ENCODE measurements at places on chromosomes 13 and 19. TPM values are rescaled to one million over a fixed set of nuclear protein-coding genes. Genes with fewer than 3 reads are reported as not detected.

The PTOV1 gene
- 87.4 TPM for total RNA-seq

The PSG1 gene
- total RNA-seq, result not detected

The SPRED3 gene
- total RNA-seq, result 0.69 TPM

The STK11 gene
- total RNA-seq, result 58.0 TPM

The CA11 gene
- total RNA-seq, result 13.0 TPM

The NXNL1 gene
- not detected for total RNA-seq

The ZNF229 gene
- total RNA-seq, result 1.0 TPM

The EFNB2 gene
- total RNA-seq, result 0.20 TPM

The SYT3 gene
- not detected for total RNA-seq

The SHISA7 gene
- not detected for total RNA-seq

The OR10H1 gene
- total RNA-seq, result not detected

The ZNF578 gene
- total RNA-seq, result 0.72 TPM

The MYH14 gene
- total RNA-seq, result not detected

The ZNF302 gene
- total RNA-seq, result 15.9 TPM

DNA sequence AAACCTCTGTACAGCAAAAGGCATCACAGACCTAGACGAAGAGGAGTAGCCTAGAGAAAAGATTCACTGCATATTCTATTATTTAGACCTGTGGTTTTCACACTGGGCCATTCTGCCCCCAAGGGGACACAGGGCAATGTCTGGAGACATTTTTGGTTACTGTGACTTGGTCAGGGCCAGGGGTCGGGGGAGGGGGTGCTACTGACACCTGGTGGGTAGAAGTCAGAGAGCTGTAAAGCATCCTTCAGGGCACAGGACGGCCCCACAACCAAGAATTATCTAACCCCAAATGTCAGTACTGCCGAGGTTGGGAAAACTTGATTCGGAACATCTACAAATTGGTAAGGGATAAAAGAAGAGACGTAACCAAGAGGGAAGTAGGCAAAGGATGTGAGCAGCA lies 11.3 kb downstream of the ELAVL1 start:
- no peak for DNase-seq

DNA sequence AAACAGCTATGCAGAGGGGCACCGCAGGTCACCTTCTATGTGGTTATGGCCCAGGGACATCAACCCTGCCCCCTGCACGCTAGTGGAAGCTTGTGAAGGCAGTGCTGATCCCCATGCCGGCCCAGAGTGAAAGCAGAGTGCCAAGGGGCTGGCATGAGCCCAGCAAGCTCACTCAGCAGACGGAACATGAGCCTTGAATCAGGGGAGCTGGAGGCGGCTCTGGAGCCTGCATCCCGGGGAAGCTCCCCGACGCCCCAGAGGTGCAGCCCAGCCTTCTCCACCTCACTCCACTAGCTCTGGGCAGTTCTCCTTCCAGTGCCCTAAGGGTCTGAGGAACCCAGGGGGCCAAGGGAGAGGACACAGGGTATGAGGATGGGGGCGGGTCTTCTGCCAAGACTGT lies 19.0 kb upstream of the ISYNA1 start:
- DNase-seq, result no peak

- peak; percentile 7 for DNase-seq
Observed at GRCh38 chr19:28213470-28214082, 999.4 kb downstream of the UQCRFS1 start.

- DNase-seq, result no peak
Observed at GRCh38 chr13:99505814-99506269, 4.6 kb downstream of the TM9SF2 start.

GRCh38 chr19:3102239-3103140 lies 8.3 kb downstream of the GNA11 start:
- DNase-seq, result no peak

GRCh38 chr13:106234636-106235035 lies 300.8 kb downstream of the EFNB2 start:
- DNase-seq, result no peak

DNA sequence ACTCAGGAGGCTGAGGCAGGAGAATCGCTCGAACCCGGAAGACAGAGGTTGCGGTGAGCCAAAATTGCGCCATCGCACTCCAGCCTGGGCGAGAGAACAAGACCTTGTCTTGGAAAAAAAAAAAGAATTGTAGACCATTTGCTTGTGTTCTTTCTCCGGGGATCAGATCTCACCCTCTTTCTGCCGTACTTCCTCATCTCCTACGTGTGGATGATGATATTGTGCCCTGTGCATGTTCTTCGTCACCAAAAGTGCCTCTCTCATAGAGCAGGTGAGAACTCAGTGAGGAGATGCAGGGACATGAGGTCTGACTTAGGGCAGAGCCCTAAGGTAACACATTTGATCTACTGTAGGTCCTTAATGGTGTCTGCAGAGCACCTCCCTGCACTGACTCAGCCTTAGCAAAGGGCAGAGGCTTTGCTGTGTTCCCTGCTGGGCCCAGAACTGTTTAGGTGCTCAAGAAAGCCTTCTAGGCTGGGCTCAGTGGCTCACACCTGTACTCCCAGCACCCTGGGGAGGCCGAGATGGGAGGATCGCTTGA lies 1.3 kb downstream of the APOC2 start:
- DNase-seq, result no peak

GRCh38 chr13:79973533-79973963 lies 367.4 kb downstream of the SPRY2 start:
- DNase-seq, result no peak

DNA sequence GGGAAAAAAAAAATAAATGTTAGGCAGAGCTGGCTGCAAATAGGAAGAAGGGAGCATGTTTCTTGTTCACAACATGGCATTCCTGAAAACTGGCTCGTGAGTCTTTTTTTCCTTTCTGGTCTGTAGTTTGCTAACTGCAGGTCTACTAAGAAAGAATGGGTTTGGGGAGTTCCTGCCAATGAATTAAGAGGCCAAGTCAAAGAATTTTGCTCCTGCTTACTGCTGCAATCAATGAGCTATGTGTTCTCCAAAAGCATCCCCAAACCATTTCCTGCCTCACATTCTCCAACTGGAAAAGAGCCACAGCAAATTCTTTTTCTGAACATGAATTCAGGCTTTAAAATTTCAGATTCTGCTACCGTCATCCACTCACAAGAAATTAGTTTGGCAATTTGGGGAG lies 88.6 kb downstream of the DCT start:
- no peak for DNase-seq

DNA sequence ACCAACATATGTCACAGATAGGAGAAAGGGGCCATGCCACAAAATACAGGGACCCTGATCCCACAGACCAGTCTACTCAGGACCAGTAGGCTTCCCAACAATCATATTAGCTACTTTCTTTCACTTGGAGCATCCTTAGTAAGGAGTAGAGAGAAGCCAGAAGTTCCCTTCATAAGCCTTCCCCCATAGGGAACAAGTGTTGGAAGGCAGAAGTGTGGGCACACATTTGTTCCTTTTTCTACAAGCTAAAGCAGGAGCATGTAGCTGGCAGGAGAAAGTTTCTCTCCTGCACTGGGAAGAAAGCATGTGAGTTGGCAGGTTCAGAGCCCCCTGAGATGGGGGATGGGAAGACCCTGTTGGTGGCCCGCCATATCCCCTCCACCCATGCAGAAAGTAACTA lies 165.4 kb downstream of the KCTD12 start:
- DNase-seq, result no peak

- DNase-seq, result peak; percentile 91
Observed at GRCh38 chr19:48511800-48512503, at the start of gene LMTK3. Gene LMTK3, minus strand, starts transcription at chr19:48511835. Its CDS starts 259 bp downstream, at chr19:48511576.

- DNase-seq, result no peak
Observed at GRCh38 chr19:16894080-16894479, 5.3 kb downstream of the F2RL3 start.

DNA sequence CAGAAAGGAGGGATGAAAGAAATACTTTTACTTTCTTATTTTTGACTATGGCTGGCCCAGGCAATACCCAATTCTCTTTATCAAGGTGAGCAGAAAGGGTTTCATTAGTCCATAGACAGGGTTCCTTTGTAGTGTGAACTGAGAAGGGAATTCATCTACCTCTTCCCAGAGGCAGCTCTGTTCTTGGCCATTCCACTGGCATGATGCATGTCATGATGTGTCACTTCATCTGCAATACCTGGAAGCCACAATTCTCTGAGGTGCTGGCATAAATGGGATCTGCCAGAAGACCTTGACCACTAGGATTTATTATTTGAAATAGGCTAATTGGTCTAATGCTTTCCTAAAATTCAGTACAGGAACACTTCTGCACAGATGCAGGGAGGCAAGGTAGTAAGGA lies 542.8 kb downstream of the RFC3 start:
- DNase-seq, result no peak

- no peak for DNase-seq
Observed at GRCh38 chr13:30690282-30691188, 44.8 kb upstream of the ALOX5AP start.

GRCh38 chr19:50794074-50794875 lies 4.1 kb downstream of the ACP4 start:
- peak; percentile 62 for DNase-seq

- DNase-seq, result no peak
Observed at GRCh38 chr13:98848746-98849145, 96.3 kb upstream of the SLC15A1 start.

DNA sequence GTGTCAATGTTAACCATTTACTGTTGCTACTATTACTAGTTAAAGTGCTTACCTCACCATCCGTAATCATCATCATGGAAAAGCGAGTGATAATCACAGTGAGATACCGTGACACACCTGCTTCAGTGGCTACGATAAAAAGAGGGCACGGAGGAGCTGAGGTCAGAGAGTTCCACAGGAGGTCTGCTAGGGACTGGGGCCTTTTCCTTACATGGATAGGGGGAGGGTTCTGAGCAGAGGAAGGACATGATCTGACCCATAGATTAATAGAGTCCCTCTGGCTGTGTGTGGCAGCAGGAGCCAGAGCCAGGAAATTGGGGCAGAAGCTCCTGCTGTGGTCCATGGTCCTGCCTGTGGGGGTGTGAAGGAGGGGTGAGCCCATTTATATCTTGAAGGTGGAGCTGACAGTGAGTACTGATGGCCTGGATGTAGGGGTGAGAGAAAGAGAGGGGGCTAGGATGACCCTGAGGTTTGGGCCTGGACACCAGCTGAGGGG lies 136.7 kb downstream of the SIPA1L3 start:
- no peak for DNase-seq

DNA sequence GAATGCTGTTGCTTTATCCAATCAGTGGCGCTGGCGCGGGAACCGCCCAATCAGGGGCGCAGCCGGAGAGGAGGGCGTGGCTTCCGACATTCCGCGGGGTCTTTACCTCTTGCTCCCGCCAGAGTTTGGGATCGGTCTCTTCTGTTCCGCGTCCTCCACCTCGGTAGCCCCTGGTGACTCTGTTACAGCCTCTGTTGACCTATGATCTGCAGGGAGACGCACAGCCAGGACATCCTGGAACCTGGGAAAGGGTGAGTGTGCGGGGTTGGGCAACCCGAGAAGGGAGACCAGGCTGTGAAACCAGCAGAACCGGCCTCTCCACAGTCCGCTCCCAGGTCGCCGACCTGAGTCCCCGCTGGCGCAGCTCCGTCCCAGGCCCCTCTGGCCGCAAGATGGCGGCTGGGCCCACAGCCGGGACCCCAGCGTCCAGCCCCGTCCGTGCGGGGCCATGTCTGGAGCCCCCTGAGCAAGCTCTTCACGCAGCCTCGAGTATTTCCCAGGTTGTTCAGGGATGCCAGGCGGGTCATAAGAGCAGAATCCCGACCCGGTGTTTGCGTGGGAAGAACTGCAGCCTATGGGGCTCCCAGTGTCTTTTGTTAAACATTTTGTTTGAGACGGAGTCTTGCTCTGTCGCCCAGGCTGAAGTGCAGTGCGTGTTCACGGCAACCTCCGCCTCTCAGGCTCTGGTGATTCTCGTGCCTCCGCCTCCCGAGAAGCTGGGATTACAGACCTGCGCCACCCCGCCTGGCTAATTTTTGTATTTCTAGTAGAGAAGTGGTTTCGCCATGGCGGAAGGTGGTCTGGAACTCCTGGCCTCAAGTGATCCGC lies 4.4 kb upstream of the ZNF681 start:
- DNase-seq, result peak; percentile 90

DNA sequence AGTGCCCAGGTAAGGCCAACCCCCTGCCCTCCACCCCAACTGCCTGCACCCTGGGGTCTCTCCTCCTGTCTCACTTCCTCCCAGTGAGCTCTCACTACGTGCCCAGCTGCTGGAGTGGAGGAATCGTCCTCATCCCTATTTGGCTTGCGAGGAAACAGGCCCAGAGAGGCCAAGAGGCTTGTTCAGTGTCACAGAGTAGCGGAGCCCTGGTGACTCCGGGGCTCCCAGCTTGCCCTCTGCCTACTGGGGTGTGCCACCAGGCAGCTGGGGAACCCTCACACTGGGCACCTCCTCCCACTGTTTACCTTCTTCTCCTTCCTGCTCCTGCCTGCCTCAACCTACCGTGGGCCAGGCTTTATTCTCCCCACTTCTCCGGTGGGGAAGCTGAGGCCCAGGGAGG lies 5.6 kb downstream of the TMED1 start:
- no peak for DNase-seq

GRCh38 chr13:86992251-86992650 lies 678.9 kb upstream of the SLITRK5 start:
- DNase-seq, result no peak

- no peak for DNase-seq
Observed at GRCh38 chr13:22599156-22599555, 581.6 kb upstream of the SGCG start.

GRCh38 chr13:48709213-48709612 lies 55.5 kb downstream of the CYSLTR2 start:
- no peak for DNase-seq

DNA sequence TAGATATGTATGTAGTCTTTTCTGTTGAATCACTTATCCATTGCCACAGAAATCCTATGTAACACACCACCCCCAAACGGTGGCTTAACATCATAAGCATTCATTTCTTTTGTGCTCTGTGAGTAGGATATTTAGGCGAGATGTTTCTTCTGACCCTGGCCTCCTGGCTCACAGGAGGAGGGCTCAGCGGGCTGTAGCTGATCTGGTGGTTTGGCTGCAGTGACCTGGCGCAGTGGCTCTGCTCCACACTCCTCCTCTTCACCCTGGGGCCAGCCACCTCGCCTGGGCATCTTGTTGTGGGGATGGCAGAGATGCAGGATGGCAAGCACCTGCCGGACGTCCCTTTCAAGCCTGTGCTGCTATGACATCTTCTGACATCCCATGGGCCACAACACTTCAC lies 147.1 kb upstream of the IRS2 start:
- DNase-seq, result no peak

- no peak for DNase-seq
Observed at GRCh38 chr13:99517984-99518383, 16.7 kb downstream of the TM9SF2 start.

Measured in activated CD8-positive, alpha-beta T cell treated with anti-CD3 and anti-CD28 coated beads for 36 hours (primary cell).